DMS 273 treated with DMSO at 0.1 percent for 48 hours (cell line): ENCODE measurements at places on chromosomes 13 and 19.
A peak's percentile ranks its signal among the peaks of the same experiment; 100 is the strongest.

DNA sequence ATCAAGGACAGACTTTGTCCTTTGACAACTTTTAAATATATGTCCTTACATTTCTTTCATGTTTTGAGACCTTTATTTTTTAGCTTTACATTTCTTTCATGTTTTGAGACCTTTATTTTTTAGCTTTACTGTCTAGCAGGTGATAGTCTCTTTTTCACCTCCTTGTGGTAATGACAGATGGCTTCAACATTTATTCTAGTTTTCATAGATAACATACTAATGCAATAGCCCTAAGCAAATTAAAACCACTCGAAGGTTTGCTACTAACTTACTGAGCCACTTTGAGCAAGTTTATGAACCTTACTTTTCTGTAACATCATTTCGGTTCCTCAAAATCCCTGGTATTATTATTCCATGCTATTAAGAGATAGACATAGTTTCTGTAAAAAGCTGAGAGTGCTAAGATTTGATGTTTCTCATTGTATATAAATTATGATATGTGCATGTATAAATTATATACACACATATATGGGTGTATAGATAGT is 4.5 kb downstream of the DACH1 start:
- DNase-seq = no peak

GRCh38 chr13:60467098-60467497 is 70.1 kb downstream of the TDRD3 start:
- no peak for DNase-seq

DNA sequence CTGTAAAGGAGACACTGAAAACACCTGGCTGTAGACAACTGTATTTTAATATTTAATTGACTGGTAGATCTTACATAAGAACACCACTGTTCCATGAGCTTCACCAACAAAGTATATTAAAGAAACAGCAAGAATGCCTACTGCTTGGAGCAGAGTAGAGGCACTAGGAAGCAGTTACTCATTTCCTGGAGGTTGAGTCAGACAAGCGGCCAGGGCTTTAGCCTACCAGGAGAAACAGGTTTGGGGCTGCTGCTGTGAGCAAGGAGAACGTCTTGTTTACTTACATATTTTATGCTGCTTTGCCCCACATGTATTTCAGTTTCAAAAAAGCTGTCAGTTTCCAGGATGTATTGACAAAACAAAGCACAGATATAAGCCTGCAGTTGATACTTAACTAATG is 33.4 kb downstream of the ALG5 start:
- DNase-seq = no peak

DNA sequence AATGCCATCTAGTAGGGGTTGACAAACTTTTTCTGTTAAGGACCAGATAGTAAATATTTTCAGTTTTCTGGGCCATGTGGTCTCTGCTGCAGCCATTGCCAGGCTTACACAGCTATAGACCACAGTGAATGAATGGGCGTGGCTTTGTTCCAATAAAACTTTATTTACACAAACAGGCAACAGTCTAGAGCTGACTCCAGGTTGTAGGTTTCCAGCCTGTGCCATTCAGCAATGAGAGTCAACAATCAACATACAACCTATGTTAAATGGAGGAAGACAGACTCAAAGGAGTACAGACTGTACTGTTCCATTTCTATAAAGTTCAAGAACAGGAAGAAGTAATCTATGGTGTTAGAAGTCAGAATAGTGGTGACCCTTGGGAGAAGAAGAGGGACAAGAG is 15.2 kb upstream of the IZUMO2 start:
- DNase-seq = no peak

GRCh38 chr13:21402586-21403307 is 56.4 kb downstream of the ZDHHC20 start:
- no peak for DNase-seq

DNA sequence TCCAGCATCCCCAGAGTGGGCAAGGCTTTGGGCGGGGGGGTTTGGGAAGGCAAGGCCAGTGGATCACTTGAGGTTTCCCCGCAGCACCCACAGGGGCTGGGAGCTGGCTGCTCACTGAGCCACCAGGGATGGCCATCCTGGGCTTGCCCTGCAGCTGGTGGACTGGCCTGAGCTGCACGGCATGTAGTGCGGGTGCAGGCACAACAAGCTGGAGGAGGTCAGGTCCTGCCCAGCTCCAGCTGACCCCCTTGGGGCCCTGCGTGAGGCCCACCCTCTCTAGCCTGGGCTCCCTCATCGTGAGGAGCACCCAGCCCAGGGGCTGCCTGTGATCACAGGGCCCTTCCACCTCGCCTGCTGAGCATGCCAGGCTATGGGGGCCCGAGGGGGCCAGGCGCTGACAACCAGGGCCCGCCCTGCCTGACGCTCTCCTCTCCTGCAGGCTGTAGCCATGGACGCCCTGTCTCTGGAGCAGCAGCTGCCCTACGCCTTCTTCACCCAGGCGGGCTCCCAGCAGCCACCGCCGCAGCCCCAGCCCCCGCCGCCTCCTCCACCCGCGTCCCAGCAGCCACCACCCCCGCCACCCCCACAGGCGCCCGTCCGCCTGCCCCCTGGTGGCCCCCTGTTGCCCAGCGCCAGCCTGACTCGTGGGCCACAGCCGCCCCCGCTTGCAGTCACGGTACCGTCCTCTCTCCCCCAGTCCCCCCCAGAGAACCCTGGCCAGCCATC is 22.9 kb downstream of the COMP start:
- DNase-seq = no peak

DNA sequence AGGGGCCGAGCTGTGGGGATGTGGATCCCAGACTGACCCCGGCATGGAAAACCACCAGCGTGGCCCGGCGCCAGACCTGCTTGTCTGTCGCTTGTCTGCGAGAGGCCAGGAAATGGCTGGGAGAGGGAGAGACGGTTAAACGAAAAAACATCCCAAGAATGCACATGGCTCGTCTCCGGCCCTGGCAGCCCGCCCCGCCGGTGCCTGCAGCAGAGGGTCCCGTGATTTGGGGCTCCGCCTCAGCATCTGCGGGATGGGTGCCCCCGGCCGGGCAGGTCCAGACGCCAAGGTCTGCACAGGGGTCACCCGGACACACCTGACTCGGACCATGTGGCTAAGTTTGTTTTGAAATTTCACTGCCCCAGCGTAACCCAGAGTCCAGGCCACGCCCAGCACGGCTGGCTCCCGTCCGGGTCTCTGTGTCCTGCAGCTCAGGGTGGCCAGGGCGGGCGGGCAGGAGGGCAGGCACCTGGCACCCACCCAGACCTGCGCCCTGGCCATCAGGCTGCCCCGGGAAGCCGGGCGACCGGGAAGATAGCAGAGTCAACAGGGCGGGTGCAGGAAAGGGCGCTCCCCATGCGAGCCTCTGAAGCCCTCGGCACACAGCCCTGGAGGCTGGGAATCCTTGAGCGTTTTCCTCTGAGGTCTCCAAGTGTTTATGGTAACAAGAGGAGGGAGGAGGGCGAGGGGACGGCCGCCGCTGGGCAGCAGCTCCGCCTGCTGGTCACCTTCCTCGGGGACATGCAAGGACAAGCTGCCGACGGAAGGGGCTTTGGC is 103.2 kb downstream of the GADD45B start:
- peak; percentile 24 for DNase-seq

- no peak for DNase-seq
These were observed 184.1 kb downstream of the PCDH17 start for GRCh38 chr13:57815600-57815999.

DNA sequence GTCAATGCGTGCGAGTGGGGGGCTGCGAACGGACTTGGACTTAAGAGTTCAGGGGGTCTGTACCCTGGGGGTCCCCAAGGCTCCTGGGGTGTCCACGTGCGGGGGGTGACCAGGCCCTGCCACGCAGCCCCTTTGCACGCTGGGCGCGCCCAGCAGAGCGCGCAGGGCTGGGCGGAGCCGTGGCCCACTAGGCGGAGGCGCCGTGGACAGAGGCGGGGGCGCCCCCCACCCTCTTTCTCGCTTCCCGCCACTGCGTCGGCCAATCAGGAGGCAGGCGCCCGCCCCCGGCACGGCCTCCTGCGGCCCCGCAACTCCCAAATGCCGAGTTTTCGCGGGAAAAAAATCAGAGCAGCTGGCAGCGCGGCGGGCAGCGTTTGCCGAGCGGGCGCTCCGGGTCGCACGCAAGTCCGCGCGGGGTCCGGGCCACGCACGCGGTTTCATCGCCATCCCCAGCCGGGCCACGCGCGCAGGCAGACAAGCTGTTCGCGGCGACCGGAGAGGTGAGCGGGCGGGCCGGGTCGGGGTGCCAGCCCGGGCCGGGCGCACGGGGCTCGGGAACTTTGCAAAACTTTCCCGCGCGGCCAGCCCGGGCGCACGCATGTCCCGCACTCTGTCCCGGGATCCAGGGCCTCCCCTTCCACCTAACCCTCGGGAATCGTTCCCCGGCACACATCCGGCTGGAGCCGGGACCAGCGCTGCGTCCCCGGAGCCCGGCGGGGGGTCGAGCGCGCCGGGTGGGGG is at the start of gene UHRF1:
Gene UHRF1, plus strand, starts transcription at position 346 of the 741 bp plus-strand sequence. CDS start 1,385 bp downstream, outside the sequence.
- no peak for DNase-seq

- no peak for DNase-seq
These were observed 169.4 kb upstream of the HTR2A start for GRCh38 chr13:47066226-47066625.

DNA sequence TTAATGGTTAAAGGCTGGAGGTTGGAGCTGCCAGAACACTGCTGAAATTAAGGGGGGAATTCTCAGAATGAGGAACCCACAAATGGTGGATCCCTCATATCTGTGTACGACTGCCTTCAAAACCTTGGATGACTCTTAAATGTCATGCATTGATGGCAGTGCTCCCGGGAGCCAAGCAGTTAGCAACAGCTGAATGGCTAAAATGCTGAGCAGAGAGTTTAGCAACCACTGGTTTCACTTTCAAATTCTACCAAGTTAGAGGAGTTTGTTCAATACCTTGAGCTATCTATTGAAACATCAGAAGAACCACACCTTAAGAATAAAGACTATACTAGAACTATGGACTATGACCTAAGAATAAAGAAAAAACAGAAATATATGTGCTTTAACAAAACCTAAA is 41.4 kb downstream of the UQCRFS1 start:
- DNase-seq = no peak

GRCh38 chr13:44022196-44022595 is 142.5 kb downstream of the LACC1 start:
- DNase-seq = no peak

- peak; percentile 83 for DNase-seq
These were observed 65.8 kb upstream of the MED4 start for GRCh38 chr13:48160606-48161278.

GRCh38 chr13:111387945-111388600 is 67.6 kb downstream of the TEX29 start:
- no peak for DNase-seq

DNA sequence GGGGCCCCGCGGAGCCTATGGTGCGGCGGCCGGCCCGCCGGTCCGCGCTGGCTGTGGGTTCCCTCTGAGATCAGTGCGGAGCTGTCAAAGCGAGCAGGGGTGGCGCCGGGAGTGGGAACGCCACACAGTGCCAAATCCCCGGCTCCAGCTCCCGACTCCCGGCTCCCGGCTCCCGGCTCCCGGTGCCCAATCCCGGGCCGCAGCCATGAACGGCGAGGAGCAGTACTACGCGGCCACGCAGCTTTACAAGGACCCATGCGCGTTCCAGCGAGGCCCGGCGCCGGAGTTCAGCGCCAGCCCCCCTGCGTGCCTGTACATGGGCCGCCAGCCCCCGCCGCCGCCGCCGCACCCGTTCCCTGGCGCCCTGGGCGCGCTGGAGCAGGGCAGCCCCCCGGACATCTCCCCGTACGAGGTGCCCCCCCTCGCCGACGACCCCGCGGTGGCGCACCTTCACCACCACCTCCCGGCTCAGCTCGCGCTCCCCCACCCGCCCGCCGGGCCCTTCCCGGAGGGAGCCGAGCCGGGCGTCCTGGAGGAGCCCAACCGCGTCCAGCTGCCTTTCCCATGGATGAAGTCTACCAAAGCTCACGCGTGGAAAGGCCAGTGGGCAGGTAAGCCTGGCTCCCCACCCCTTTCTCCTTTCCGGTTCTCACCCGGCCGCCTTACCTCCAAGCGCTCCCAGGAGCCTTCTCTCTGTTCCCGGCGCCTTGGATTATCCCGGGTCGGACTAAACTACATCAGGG is at the start of gene PDX1:
Gene PDX1, plus strand, starts transcription at position 67 of the 743 bp plus-strand sequence. Its CDS starts 139 bp downstream, at position 206.
- DNase-seq = no peak

DNA sequence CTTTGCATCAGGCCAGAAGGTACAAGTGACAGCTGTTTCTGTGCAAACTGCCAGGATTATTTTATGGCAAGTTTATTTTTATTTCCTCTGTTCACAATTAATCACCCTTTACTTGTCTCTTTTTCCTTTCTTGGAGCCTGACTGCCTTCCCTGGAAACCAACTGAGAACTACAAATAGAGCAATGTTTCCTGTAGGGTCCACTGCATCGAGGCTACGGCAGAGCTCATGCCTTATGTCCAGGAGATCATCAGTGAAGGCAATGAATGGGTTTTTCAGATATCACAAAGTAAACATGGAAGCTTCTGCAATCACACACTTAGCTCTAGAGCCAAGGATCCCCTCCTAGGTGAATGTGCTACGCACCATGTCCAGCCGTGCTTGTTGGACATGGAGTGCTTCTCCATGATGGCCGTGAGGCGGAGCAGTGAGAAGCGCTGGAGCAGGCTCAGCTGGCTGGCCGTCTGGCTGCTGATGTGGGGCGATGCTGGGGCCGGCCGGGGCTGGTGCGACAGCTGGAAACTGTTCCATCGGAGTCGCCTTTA is 110.9 kb downstream of the KL start:
- DNase-seq = no peak

DNA sequence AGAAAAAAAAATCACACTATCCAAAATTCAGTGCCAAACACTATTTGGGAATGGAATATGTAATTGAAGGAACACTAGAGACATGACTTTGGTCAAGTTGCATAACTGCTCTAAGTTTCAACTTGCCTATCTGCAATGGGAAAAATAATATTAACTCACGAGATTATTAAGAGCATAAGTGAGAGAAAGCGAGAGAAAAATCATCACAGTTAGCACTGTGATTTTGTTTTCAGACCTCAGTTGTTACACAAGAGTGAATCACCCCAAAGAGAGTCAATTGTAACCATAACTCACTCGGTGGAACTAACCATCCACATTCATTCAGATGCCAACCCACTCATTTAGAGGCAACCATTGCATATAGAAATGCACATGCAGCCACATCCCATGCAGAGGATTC is 147.1 kb downstream of the NHLRC3 start:
- DNase-seq = no peak

- DNase-seq = no peak
These were observed 13.7 kb downstream of the SMIM24 start for GRCh38 chr19:3466635-3467034.

- no peak for DNase-seq
These were observed 614 bp downstream of the FXYD3 start for GRCh38 chr19:35116072-35116801.

- no peak for DNase-seq
These were observed 1.2 kb downstream of the PCDH9 start for GRCh38 chr13:67228916-67229315.

- DNase-seq = no peak
These were observed 91.3 kb downstream of the ZMYM2 start for GRCh38 chr13:20049558-20050473.

- peak; percentile 25 for DNase-seq
These were observed 10.7 kb downstream of the MARCHF2 start for GRCh38 chr19:8423817-8424223.

DNA sequence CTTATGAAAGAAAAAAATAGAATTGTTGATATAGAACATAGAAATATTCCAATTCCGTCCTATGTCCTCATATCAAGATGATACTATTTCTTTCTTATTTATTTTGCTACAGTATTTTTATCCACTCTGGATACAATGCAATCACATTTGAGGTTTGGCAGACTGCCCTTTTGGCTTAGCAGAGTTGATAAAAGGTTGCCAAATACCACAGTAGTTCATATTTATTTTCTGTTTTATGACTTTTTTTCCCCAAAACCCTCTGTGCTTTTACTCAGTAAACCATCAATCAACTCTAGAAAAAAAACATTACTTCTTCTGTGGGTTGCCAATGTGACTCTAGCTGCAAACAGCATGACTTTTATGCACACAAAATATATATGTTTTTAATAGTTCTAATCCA is 424.5 kb downstream of the PCDH9 start:
- DNase-seq = no peak
